Lung microvascular endothelial cell (primary cell): ENCODE measurements at places on chromosomes 6 and 20.

DNA sequence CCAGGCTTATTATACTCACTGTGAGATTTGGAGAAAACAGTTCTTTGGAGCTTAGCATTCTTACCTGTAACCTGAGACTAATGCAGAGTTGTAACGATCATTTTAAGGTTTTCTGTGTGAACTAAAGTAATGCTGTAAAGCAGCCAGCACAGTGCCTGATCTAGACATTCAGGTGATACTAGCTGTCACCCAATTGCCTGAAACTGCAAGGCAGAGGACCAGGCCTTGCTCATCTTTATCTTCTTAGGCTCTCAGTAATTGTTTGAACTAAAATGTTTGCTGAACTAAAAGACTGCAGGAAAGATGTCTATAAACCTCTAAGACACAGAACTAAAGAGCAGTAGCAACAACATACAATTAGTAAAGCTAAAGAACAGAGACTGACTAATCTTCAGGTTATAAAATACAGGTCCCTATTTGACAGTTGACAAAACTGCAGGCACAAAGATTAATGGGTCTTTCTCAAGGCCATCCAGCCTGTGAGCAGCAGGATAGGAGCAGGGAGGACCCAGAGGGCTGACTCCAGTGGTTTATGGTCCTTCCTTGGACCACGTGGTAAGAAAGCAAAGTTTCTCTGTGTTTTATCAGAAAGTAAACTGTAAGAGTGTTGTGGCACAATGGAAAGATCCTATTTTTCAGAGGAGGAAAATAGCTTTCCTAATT is 31.4 kb downstream of the SMLR1 start:
- DNase-seq = no peak

DNA sequence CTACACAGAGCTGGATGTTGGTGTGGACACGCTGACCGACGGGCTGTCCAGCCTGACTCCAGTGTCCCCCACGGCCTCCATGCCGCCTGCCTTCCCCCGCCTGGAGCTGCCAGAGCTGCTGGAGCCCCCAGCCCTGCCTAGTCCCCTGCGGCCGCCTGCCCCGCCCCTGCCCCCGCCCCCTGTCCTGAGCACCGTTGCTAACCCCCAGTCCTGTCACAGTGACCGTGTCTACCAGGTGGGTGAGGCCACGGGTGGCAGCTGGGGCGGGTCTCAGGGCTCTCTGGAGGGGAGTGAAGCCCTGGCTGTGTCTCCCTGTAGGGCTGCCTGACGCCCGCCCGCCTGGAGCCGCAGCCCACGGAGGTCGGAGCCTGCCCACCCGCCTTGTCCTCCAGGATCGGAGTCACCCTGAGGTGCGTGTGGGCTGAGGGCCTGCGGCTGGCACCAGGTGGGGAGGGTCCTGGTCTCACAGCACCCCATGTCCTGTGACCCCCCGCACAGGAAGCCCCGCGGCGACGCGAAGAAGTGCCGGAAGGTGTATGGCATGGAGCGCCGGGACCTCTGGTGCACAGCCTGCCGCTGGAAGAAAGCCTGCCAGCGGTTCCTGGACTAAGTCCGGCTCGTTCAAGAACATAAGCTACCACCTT is 2.9 kb downstream of the SLC2A4RG start:
- DNase-seq = no peak

- peak; percentile 11 for DNase-seq
These were observed 662 bp downstream of the ZNF343 start for GRCh38 chr20:2507875-2508630.

DNA sequence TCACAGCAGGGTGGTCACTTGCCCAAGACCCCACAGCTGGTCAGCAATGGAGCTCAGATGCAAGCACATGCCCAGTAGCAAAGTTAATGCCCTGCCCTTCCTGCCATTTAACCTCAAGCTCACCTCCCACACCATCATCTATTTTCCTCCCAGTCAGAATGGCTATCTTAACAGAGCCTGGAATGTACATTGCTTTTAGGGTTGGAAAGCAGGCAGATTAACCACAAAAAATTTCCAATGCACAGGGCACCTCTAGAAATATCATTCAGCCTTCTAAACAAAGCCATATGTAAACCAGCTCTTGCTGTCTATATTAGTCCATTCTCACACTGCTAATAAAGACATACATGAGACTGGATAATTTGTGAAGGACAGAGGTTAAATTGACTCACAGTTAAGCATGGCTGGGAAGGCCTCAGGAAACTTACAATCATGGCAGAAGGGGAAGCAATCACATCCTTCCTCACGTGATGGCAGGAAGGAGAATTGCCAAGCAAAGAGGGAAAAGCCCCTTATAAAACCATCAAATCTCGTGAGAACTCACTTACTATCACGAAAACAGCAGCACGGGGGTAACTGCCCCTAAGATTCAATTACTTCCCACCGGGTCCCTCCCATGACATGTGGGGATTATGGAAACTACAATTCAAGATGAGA is 106.9 kb downstream of the FYN start:
- DNase-seq = no peak

GRCh38 chr6:149055195-149055899 is 262.2 kb upstream of the TAB2 start:
- DNase-seq = no peak

DNA sequence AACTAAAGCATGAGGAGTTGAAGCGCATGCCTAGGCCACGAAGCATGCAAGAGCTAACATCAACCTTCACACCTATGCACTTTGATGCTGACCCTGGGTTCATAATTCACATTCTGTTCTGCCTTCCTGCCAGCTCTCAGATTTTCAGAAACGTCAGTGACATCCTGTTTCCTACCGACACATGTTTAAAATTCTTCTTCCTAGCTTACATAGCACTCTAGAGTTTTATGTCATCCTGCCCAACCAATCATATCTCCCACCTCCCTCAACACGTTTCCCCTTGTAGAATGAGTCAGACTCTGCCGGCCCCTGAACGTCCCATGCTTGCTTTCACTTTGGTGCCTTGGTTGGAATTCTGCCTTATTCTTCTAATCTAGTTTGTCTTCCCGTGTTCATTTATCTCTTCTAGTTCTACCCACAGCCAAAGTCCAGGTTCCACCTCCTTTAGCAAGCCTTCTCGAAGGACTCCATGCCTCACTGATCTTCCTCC is 97.2 kb upstream of the MAP7 start:
- DNase-seq = peak; percentile 97

GRCh38 chr20:34403908-34404307 is 40.8 kb downstream of the ITCH start:
- no peak for DNase-seq

GRCh38 chr20:57993716-57994431 is 234.6 kb downstream of the ANKRD60 start:
- no peak for DNase-seq

GRCh38 chr20:44572551-44573500 is 9.6 kb upstream of the PKIG start:
- DNase-seq = peak; percentile 73

DNA sequence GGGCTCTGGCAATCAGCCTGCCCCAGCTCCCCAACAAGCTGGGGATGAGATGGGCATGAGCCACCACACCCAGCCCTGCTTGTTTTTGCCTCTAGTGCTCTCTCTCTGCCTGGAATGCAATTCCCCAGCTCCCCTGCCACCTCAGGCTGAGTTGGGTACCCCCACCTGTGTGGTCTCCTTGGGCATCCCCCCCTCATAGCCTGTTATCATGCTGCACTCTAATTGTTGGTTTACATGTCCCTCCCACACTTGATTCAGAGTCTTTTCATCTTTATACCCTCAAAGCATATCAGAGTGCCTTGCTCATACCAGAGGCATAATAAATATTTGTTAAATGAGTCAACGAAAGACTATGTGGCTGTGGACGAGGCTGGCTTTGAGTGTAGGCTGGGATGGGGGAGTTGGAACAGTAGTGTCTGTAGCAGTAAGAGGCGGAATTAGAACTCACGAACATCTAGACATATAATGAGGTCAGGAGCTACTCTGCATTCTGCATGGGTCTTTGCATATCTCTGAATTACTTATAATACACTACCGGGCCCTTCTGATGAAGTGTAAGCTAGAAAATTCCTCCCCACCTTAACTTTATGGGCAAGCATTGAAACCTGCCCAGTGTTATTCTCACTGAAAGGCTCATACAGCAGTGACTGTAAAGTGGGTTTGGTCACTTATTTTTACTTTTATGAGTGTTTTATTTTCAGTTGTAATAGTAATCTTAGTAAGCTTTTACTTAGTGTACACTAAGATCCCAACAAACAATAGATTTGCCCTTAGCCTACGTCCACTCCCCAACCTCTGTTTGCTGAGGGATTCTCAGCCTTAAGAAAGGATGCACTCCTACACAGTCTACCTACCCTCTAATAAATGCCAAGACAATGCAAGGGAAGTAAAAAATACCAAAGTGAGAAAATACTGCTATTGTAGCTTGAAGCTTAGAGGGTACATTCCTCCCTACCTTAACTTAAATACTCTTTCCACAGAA is 58.7 kb downstream of the EDN1 start:
- DNase-seq = no peak

- no peak for DNase-seq
These were observed 724.8 kb downstream of the HACE1 start for GRCh38 chr6:104134876-104135275.

- peak; percentile 36 for DNase-seq
These were observed 75.3 kb upstream of the RIPOR2 start for GRCh38 chr6:25010902-25011625.

DNA sequence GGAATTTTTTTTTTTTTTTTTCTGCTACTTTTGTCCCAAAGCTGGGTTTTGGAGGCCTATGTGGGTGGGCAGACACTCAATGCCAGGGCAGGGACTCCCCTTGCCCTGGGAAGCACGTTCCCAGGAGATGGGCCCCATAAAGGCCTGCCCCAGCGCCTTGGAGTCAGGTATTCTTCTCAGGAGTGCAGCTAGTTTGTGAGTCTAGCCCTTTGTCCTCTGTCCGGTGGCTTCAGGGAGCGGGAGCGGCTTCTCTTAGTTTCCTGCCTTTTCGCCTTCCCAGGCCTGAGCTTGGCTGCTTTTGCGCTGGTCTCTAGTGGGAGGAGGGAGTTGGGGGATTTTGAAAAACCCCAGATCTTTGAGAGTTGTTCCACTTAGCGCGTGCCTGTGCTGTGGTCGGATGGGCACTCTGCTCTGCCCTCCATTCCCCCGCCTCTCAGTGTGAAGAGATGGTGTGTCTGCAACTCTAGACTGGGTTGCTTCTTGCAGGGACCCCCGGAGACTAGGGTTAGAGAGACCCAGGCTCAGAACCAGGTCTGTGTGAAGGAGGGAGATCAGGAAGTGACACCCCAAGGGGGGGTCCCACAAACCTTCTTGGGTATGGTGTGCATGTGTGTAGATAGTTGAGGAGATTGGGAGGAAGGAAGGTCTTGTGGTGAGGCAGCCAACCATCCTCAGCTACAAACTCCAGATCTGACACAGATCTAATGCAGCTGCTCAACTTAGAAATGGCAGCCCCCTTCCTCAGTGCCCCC is 1.3 kb downstream of the PLCG1 start:
- DNase-seq = peak; percentile 43

DNA sequence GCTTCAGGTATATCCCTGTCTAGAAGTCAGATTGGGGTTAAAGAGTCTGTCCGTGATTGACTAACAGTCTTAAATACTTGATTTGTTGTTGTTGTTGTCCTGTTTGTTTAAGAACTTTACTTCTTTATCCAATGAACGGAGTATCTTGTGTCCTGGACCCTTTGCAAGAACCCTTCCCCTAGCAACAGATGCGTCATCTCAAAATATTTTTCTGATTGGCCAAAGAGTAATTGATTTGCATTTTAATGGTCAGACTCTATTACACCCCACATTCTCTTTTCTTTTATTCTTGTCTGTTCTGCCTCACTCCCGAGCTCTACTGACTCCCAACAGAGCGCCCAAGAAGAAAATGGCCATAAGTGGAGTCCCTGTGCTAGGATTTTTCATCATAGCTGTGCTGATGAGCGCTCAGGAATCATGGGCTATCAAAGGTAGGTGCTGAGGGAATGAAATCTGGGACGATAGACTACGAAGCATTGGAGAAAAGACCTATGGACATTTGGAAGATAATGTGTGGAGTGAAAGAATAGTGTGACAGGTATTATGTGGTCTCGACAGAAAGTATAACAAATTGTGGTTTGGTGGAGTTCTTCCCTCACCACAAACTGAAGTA is at the start of gene HLA-DRA:
HLA-DRA (plus strand) TSS at position 286 of the 613 bp plus-strand sequence; CDS start at position 350, 64 bp downstream.
- peak; percentile 71 for DNase-seq

DNA sequence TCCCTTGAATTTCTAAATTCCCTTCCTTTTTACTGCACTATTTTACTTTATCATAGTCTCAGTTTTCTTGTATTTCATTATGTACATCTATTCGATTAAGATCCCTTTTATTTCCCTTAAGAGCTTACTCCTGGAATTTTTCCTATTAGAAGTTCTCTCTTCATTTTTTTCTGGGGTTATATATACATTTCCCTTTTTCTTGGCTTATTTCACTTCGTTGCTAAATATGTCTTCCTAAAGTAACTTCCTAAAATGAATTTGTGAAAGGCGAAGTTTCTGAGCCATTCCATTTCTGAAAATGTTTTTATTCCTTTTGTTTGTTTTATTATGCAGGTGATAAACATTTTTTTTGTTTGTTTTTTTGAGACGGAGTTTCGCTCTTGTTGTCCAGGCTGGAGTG is 5.9 kb upstream of the CD109 start:
- DNase-seq = no peak

GRCh38 chr6:104566411-104566810 is 293.3 kb downstream of the HACE1 start:
- peak; percentile 20 for DNase-seq

- DNase-seq = no peak
These were observed 18.2 kb upstream of the KIAA1755 start for GRCh38 chr20:38278763-38279162.

DNA sequence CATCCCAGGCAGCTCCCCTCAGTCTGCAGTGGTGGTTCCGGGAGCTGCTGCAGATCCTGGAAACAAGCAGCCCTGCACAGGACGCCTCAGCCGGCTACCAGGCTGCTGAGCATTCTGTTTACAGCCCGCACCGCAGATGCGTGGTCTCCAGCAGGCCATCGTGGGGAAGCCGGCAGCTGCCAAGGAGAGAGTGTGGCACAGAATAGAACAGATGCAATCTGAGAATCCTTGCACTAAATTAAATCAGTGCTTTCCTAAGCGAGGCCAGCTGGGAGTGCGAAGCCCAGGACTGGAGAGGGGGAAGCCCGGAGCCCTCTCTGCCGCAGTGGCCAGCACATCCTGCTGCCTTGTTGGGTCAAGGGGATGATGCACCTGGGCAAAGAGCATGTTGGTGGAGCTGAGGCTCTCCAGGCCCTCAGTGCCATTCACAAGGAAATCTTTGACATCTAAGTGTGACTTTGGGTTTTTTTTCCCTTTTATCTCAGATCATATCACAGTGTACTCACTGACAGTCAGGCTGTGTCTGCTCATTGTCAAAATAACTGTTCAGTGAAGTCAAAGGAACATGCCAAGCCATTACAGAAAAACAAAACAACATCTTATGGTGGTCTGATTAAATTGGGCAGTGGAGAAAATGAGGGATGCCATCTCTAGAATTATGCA is 118.1 kb downstream of the SYNDIG1 start:
- DNase-seq = no peak

GRCh38 chr6:3577517-3577916 is 120.7 kb upstream of the SLC22A23 start:
- no peak for DNase-seq

DNA sequence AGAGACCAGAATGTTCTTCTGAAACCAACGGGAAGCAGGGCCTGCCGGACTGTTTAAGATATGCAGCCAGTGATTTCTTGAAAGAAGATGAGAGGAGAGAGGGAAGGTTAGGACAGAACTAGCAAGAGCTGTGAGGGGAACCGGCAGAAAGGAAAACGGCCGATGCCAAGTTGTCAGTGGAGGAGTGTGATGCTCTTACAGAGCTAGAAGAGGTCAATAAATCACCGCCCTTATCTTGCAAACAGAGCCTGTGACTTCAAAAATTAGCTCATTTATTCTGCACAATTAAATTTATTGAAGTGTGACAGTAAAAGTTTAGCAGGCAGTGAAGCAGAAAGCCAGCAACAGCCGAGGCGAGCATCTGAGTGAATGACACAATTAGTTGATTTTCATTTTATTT is 509.5 kb upstream of the ID4 start:
- DNase-seq = no peak
